RWPE2 (cell line): ENCODE measurements at places on chromosomes 2 and 18.

GRCh38 chr2:33240178-33240577 lies 236.3 kb upstream of the RASGRP3 start:
- no peak for DNase-seq

DNA sequence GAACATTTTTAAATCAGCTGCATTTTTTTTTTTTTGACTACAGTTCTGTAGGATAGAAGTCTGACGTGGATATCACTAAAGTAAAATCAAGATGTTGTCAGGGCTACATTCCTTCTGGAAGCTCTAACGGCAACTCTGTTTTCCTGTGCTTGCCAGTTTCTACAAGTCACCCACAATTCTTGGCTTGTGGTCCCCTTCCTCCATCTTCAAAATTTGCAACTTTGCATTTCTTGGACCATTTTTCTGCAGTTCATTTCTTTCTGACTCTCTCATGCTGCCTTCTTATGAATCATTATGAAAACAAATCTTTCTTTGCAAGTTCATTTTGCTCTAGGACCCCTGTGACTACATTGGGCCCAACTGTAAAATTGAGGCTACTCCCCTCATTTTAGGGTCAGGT lies 367.9 kb downstream of the DSC3 start:
- no peak for DNase-seq

DNA sequence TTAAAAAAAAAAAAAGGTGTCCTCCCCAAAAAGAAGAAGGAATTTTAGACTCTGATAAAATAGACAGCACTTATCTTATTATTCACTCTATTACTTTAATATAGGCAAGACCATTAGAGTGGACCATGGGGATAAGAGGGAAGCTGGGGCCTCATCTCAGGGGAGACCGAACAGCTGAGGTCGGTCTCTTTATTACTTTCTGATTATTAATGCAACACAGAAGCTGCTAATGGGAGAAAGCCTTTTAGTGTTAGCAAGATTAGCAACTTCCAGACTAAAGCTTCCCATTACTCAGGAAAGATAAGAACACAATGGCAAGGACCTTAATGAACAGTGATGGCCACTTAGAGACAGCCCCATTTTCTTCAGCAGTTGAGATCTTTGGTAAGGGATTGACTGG lies 135.5 kb downstream of the TMEFF2 start:
- DNase-seq, result no peak

- DNase-seq, result no peak
Measured at GRCh38 chr2:38532366-38532765, 70.4 kb downstream of the HNRNPLL start.

DNA sequence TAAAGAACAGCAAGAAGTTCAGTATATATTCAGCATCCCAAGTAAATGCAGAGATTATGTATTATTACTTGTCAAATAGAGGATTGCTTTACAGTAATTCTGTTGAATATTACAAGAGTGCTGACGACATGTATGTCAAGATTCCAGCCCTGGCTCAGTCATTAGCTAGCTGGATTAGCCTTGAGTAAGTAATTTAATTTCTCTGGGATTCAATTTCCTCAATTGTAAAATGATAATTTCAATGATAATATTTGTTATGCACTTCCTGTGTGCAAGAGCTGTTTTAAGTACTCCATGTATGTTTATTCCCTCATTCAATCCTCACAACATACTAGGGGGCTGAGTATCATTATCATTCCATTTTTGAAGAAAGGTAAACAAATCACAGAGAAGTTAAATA lies 44.0 kb downstream of the TCF4 start:
- DNase-seq, result no peak
